ENCODE measurements at places on chromosomes 7 and 10.

DNA sequence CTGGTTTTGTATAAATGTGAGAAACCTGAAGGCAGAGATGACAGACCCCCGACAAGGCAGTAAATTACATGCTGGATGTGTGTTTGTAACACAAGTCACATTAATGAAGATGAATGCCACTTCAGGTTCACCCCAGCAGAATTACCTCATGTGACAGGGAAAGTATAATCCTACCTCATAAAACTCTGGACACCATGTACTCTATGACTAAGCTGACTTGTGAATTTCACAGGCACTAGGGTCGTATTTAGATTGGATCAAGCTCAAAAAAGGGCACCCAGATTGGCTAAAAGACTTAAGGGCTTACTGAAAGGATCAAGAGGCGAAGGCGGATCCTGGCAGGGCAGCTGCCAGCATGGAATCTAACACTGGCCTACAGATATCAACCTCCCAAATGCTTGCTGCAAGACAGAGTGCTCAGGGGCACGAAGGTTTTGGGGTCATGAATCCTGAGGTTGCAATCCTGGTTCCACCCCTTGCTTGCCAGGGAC lies 161.4 kb downstream of the PIP4K2A start:
- DNase-seq, result no peak

GRCh38 chr10:71647526-71648253 lies 71.9 kb downstream of the C10orf105 start:
- DNase-seq, result no peak

- no peak for DNase-seq
These were observed 25.2 kb downstream of the PALD1 start for GRCh38 chr10:70503776-70504175.

DNA sequence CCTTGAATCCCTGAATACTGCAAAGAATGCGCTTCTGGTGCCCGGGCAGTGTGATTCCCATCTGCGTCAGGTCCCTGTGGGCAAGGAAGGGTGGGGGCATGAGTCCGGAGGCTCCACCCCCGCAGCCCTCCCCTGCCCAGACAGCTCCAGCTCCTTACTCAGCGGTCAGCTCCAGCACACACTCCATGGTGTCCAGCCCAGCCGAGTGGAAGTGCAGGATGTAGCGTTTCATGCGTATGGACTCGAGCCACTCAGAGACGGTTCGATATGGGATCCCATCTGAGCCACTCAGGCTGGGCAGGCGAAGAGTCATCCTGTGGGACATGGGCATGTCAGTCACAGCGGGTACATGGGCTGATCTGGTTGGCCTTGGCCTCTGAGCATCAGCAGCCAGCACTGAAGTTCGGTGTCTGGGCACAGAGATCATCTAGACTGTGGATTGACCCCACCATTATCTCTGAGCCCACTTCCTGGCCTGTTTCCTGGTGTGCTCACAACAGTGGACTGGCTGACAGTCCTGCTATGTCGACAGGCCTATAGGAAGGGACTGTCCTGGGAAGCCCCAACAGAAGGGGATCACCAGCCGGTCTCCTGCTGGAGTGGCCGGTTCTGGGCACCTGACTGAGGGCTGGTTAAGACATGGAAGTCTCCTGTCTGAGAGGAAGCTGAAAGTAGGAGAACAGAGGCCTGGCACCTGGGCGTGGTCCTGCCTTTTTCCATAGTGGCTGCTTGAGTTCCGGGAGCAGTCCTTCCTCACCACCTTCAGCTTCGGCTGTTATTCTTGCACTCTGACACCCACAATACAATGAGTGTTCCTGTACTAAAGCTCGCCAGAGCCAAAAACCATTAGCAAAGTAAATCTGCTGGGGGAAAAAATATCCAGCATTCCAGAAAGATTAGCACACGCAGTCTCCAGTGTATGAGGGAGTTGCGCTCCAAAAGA lies 10.6 kb downstream of the ZYX start:
- DNase-seq, result no peak

DNA sequence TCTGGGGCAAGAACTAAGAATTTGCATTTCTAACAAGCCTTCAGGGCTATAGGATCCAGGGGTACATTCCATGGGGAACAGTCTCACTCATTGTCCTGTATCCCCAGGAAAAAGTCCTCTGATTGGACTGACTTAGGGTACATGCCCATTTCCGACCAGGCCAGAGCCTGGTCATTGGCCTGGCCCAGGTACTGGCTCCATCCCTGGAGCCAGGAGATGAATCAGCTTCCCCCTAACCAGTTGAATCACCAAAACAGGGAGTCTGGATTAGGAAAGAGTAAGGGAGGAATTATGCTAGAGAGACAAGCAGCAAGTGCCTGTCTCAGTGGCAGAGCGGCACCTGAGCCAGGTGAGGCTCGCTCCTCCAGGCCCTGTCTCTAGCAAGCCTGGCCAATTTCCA lies 137.5 kb downstream of the FGFR2 start:
- no peak for DNase-seq

DNA sequence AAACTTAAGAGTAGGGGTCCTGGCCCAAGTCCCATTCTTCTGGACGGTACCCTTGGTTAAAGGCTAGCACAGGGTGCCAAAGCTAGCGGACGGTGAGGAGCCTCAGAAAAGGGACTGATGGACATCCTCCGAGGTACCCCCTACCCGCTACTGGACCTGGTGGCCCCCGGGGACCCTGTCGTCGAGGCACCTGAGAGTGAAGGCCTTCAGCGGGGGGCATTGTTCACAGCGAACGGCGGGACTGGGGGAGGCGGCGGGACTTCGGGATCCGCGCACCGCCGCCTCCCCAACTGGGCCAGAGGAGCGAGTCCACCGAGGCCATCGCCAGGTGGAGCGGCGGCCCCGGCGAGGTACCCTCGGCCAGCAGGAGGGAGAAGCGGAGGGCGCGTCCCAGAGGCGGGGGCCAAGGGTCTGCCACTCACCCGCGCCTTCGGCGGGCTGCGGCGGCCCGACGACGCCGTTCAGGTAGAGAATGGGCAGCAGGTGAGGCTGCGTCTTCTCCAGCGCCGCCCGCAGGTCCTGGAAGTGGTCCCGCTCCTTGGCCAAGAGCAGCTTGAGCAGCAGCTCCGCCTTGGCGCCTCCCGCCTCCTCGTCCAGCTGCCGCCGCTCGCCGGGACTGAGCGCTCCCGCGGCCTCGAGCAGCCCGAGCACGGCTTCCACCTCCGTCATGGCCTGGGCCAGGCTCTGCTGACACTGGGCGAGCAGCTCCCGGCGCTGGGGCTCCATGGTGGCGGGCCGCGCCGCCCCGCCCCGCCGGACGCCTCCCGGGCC lies 575 bp downstream of the DLG5 start:
- no peak for DNase-seq

- no peak for DNase-seq
These were observed 18.0 kb downstream of the IMPDH1 start for GRCh38 chr7:128391805-128392204.

GRCh38 chr10:97861924-97862323 lies 12.3 kb downstream of the GOLGA7B start:
- no peak for DNase-seq

GRCh38 chr7:7971308-7972040 lies 2.9 kb downstream of the GLCCI1 start:
- DNase-seq, result no peak

DNA sequence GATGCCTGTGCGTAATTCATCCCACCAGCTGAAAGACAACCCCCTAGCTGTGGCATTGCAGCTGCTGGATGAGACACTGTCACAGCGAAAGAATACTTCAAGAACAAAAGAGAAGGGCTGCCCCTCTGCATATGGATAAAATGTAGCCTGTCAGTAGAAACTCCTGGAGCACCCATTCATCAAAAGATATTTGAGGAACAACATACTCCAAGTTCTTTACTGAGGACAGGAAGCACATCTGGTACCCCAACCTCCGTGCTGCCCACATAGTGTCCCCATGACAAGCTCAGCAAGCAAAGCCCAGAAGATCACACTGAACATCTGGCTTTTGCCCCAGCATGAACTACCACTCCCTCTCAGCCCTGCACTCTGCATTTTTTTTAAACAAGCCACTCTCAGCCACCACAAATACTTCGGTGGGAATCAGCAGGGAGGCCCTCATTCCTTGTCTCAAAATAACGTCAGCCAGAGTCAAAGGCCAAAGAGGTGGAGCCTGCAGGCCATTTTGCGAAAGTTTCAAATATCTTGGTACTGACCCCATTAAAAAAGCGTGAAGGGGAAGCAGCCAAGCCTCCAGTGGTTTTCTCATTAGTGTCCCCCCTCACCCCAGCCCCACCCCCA lies 1.7 kb downstream of the CREB3L2 start:
- no peak for DNase-seq

- DNase-seq, result no peak
These were observed 462.5 kb downstream of the PLXNA4 start for GRCh38 chr7:132113536-132114371.

- DNase-seq, result no peak
These were observed 18.8 kb downstream of the SGPL1 start for GRCh38 chr10:70834441-70835151.

DNA sequence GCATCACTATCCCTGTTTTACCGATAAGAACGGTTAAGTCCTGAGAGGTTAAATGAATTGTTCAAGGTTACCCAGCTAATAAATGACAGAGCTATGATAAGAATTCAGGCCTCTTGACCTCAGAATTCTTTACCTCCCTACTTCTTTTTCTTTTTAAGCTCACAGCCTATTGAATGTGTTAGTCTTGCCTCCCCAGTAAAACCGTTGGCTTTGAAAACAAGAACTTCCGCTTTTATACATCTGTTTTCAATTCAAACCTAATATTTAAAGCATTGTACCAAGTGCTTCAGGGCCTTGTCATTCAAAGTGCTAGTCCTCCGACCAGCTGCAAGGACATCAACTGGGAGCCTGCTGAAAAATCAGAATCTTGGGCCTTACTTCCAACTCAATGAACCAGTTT lies 15.6 kb downstream of the SEC31B start:
- no peak for DNase-seq

- DNase-seq, result no peak
These were observed 65.5 kb upstream of the GATA3 start for GRCh38 chr10:7988989-7989388.

DNA sequence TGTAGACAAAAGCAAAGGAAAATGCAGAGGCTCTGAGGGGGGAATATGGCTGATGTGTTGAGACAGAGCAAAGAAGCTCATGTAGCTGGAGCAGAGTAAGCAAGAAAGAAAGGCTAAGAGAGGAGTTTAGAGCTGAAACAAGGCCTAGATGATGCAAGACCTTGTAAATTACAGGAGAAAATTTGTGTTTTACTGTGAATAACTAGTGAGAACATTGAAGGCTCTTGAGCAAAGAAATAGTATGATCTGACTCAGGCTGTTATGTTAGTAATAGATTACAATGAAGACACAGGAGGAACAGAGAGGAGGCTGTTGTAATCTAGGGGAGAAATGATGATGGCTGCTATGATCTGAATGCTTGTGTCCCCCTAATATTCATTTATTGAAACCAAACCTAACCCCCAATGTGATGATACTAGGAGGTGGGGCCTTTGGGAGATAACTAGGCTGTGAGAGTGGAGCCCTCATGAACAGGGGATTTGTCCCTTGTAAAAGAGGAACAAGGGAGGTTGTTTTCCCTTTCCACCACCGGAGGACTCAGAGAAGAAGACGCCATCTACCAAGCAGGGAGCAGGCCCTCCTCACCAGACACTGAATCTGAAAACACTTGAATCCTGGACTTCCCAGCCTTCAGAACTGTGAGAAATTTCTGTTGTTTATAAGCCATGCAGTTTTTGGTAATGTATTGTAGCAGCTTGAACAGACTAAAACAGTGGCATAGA lies 394.9 kb downstream of the HTR7 start:
- DNase-seq, result no peak

DNA sequence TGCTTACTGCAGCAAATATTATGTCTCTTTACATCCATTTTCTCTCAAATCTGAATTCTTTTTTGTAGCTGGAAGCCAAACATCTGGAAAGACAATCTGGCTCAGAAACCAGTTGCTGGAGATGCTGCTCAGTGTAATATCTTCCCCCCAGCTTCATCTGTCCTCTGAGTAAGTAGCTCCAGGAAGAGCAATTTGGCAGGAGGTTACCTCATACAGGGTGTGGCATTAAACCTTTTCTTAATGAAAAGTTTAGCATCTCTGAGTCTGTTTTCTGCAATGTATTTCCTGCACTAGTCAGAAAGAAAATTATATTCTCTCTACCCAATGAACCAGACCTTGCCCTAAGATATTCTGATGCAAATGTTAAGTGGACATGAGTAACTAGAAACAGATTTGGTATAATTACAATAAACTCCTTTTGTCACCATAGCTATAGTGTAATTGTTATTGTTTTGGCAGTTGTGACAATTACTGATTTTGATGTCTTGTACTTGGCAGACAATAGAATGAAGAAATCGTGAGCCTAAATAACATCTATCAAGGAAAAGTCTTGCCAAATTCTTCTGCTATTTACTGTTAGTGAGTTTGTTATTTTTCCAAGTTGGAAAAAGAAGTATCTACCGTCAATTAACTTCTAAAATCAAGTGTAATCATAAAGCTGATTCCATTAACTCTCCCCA lies 123.3 kb downstream of the WDFY4 start:
- DNase-seq, result no peak

DNA sequence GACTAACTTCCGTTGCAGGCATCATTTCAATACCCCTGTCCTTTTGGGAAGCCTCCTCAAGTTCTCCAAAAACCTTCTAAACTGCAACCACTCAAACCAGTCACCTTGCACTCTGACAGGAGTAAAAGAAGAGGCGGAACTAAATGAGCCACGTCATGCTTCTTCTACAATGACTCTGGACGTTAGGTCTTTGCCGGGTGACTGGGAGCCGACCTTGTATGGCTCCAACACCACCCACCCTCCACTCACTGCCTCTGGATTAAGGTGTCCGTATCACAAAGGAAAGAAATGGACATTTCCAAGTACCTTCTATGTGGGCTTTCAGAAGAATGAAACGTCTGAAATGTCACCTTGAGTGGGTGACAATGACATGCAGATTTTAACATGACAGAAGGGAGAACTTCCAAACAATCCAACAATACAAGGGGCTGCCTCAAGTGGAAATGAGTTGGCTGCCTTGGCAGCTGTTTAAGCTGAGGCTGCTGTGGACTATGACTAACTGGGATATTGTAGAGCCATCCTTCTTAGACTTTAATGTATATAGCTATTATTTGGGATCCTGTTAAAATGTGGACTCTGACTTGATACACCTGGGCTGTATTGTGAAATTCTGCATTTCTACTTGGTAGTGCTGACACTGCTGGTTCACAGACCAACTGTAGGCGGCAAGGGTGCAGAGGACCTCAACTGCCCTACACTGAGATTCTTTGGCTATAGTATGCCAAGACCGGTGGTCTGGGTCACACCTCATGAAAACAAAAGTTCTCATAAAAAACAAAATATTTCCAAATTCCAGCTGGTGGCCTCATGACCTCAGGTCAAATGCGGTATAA lies 33.8 kb upstream of the PDLIM1 start:
- DNase-seq, result no peak

GRCh38 chr7:17234030-17234397 lies 64.4 kb upstream of the AHR start:
- no peak for DNase-seq
